T-helper 17 cell (primary cell): ENCODE measurements at places on chromosomes 7 and 10. TPM values are rescaled to one million over a fixed set of nuclear protein-coding genes. Genes with fewer than 3 reads are reported as not detected.

The LIPK gene
- total RNA-seq = not detected

The AGR3 gene
- not detected for total RNA-seq

The SLC16A12 gene
- not detected for total RNA-seq

- H3K27ac ChIP-seq = no peak overlapping the region
- peaks cover 5% of the 10 kb centered on the region for H3K4me1 ChIP-seq
- DNase-seq = no peak
- H3K36me3 ChIP-seq = peaks cover 6% of the 10 kb centered on the region
- H3K4me3 ChIP-seq = no peak overlapping the region
- peaks cover 34% of the 10 kb centered on the region for H3K27me3 ChIP-seq
Observed at GRCh38 chr10:113997428-113997827, 46.2 kb upstream of the ADRB1 start.

- H3K4me3 ChIP-seq = no peak overlapping the region
- peaks cover 2% of the 10 kb centered on the region for H3K36me3 ChIP-seq
- no peaks in the 10 kb centered on the region for H3K4me1 ChIP-seq
- H3K27me3 ChIP-seq = peaks cover 27% of the 10 kb centered on the region
- no peak for DNase-seq
- no peak overlapping the region for H3K27ac ChIP-seq
Observed at GRCh38 chr7:117741962-117742361, 131.3 kb downstream of the CTTNBP2 start.

DNA sequence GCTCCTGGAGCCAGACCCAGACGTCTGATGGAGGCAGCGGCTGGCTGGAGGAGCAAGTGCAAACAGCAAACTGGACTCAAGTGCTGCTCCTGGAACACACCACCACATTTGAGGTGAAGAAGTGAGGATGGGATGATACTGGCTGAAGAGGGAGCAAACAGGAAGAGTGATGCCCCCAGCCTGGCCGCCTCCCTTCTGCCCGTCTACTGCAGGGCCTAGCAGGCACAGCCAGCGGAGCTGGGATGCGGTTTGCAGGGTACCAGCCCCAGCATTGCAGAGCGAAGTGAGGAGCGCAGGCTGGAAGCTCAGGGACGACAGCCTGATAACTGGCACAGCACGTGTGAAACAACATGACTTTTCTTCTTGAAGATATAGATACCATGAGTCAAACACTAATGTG lies 111.8 kb upstream of the ZNF32 start:
- H3K27ac ChIP-seq = no peak overlapping the region

DNA sequence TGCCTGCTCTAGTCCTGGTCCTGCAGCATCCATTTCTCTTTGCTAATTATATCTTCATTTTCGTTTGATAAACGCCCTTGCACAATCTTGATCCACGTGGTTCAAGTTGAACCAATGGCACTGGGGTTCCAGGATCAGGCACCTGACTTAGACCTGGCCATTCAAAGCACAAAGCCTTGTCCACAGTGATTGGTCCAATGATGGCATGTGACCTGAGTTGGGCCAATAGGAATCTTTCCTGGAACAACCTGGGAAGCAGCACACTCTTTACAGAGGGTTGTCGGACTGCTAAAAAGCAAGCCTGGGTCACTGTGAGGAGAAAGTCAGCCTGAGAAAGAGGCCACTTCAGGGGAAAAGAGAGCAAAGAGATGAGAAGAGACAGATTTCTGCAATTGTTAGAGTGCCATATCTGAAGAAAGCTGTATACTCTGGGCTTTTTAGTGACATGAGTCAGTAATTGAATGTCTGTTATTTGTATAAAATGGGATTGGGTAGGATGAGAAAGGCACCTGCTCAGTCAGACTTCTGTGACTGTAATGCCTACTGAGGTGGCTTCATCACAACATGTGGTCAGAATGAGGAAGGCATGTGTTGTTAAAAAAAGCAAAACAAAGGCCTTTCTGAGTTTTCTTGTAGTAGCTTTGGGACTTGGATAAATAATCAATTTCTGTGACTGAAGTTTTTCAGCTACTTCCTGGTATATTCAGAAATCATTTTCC lies 4.4 kb upstream of the STEAP4 start:
- H3K27me3 ChIP-seq = peaks cover 54% of the 10 kb centered on the region
- peaks cover 5% of the 10 kb centered on the region for H3K4me1 ChIP-seq
- DNase-seq = no peak
- H3K27ac ChIP-seq = peak overlapping the region; percentile 41
- no peak overlapping the region for H3K4me3 ChIP-seq

- no peaks in the 10 kb centered on the region for H3K27me3 ChIP-seq
- no peak overlapping the region for H3K4me3 ChIP-seq
- no peak for DNase-seq
- no peaks in the 10 kb centered on the region for H3K4me1 ChIP-seq
- no peak overlapping the region for H3K27ac ChIP-seq
Observed at GRCh38 chr7:118040562-118040961, 143.4 kb upstream of the LSM8 start.

GRCh38 chr7:117269886-117270285 lies 53.0 kb downstream of the WNT2 start:
- no peak overlapping the region for H3K4me3 ChIP-seq
- H3K27me3 ChIP-seq = peaks cover 47% of the 10 kb centered on the region
- no peak overlapping the region for H3K27ac ChIP-seq

DNA sequence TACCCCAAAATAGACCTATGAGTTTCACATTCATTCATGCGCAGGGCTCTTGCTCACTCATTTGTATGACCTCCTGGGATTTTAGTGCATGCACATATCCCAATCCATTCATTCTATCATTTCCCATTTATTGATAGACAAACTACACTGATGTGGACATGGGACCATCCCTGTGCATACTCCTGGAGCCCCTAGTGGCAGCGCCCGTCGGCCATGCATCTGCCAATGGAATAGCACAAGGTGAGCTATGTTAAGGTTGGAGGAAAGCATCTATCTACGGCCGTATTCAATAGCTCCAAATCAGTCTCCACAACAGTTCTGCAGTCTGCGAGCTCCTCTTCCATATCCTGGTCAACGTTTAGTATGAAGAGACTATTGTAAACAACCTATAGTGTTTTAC lies 31.7 kb upstream of the FIGNL1 start:
- H3K36me3 ChIP-seq = peaks cover 2% of the 10 kb centered on the region
- H3K27me3 ChIP-seq = peaks cover 28% of the 10 kb centered on the region
- no peak for DNase-seq
- H3K4me1 ChIP-seq = no peaks in the 10 kb centered on the region
- no peak overlapping the region for H3K4me3 ChIP-seq

DNA sequence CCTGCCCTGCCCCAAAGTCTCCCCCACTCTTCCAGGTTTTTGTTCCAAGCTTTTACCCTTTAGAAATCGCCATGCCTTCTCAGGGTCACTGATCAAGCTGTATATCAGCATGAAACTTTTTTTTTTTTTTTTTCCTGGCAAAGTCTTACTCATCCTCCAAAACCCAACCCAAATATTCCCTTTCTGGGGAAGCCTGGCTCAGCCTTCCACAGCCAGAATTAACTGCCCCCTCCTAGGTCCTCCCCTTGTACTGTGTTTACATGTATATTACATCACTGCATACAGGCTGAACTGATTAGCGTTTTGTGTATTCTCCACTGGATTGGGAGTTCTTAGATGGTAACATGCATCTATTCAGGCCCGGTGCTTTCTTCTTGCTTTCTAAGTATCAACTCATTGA lies 4.6 kb upstream of the NOBOX start:
- H3K27me3 ChIP-seq = peaks cover 50% of the 10 kb centered on the region
- H3K36me3 ChIP-seq = no peaks in the 10 kb centered on the region
- no peak overlapping the region for H3K4me3 ChIP-seq
- no peak for DNase-seq
- peaks cover 8% of the 10 kb centered on the region for H3K4me1 ChIP-seq
- no peak overlapping the region for H3K27ac ChIP-seq

GRCh38 chr7:125112850-125113249 lies 183.2 kb upstream of the POT1 start:
- H3K27ac ChIP-seq = no peak overlapping the region
- no peaks in the 10 kb centered on the region for H3K36me3 ChIP-seq
- no peak for DNase-seq
- H3K4me1 ChIP-seq = no peaks in the 10 kb centered on the region
- H3K27me3 ChIP-seq = no peaks in the 10 kb centered on the region
- H3K4me3 ChIP-seq = no peak overlapping the region
